SK-N-MC (cell line): ENCODE measurements at places on chromosomes 3 and 15.

- DNase-seq: no peak
Observed at GRCh38 chr15:100140527-100141308, 201.1 kb downstream of the ADAMTS17 start.

DNA sequence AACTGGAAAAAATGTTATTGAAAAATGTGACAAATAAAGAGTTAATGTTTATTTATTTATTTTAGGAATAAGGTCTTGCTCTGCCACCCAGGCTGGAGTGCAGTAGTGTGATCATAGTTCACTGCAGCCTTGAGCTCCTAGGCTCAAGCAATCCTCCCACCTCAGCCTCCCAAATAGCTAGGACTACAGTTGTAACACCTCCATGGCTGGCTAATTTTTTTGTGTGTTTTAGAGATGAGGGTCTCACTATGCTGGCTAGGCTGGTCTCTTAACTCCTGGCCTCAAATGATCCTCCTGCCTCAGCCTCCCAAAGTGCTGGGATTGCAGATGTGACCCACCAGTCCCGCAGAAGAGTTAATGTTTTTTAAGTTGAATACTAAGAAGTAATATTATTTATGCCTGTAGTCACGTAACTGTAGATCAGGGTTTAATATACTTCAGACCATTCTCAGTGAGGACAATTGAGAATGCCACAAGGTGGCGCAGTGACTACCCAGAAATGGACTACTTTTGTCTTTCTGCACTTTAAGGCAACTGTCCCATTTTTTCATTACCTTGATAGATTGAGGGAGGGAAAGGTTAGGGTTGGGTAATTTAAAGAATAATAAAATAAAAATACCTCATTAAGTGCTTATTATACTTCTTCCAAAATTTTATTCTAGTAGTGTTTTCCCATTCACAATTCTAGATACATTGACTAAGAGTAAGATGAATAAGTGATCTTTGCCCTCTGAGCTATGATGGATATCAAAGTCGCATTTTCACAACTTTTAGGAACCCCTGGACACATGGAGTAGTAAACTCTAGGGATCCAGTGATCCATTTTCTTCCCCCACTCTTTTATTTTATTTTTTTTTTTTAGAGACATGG, 6.0 kb downstream of the MUC13 start:
- DNase-seq: peak; percentile 72

DNA sequence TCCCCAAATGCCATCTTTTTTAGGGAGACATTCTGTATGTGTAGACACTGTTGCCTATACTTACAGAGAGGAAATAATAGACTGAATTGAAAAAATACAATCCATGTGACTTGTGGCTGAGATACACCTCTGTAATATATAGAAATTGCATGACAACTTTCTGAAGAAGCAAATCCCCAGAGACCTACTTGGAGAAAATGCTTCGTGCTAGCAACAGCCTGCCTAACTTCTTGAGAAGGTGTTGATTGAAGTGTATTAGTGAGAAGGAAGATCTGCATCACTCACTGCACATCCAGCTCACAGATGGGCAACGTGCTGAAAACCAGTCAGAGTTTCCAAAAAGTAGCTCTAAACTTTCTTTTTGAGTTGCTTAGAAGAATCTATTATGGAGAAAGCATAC, 404.1 kb downstream of the EPHB1 start:
- no peak for DNase-seq

GRCh38 chr15:34808016-34808415, 12.7 kb upstream of the ACTC1 start:
- no peak for DNase-seq

DNA sequence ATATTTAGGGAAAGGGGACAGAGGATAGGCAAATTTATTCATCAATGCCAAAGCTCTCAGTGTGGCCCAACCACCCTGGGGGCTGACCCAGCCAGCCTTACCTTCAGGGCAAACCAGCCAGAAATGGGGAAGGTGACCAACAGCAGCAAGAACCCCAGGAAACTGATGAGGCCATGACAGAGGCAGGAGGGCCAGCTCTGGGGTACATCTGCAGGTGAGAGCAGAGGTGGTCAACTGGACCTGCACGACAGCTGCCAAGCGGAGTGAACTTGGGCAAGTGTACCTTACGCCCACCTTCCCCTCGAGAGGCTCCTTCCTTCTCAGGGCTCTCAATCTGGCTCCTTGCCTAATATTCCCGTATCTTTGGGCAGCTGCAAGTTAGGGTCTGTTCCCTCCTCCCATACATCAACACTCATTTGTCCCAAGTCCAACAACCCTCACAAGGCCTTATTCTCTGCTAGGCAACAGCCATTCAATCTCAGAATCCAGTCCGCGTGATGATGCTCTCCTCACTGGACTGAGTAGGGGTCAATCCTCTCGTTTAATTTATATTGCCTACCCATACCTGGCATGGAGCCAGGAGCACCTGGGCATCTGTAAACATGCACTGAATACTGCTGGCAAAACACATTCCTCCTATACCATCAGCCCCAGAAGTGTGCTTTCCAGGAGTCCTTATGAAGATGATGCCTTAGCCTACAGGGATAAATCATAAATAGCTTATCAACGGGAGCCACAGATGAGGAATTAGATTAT, 1.7 kb downstream of the STOML1 start:
- DNase-seq: no peak

GRCh38 chr3:97257942-97258697, 443.7 kb downstream of the EPHA6 start:
- DNase-seq: no peak

DNA sequence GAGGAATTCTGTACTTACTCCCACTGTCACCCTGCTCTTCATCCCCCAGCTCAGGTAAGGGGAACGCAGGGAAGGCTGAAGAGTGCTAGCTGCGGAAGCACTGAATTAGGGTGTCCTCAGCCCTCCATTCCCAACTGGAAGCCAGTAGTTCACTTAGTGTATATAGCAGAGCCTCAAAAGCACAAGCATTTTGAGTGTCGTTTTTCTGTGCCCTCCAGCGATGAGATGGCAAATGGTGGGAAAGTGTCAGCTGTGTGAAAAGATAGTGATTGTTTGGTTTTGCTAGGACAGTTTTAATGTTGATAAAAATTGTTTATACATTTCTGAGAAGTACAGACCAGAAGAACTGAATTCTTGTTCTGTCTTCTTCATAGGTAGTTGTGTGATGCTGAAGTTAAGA, 10.8 kb downstream of the MRPS22 start:
- DNase-seq: no peak

GRCh38 chr3:59595830-59596229, 546.0 kb upstream of the CFAP20DC start:
- DNase-seq: no peak

DNA sequence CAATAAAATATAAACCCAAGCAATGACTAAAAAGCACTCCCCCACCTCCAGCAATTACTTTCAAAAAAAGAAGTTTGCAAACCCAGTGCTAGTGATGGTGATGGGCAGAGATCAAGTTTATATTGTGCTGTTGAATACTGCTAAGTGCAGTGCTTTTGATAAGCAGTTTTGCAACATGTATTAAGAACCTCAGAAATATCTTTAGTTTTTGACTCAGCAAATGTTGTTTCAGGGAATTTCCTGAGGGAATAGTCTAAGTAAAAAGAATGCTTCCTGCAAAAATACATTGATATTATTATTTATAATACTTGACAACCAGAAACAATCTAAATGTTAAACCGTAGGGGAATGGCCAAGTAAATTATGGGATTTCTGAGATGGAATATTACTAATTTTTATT, 69.3 kb downstream of the ADAMTSL3 start:
- peak; percentile 30 for DNase-seq

GRCh38 chr3:9205345-9206143, 43.9 kb downstream of the SRGAP3 start:
- no peak for DNase-seq

GRCh38 chr3:81799403-81799802, 38.0 kb upstream of the GBE1 start:
- DNase-seq: no peak

- DNase-seq: no peak
Observed at GRCh38 chr3:107661447-107662123, 138.8 kb downstream of the BBX start.

GRCh38 chr3:117892431-117892841, 1142.2 kb downstream of the IGSF11 start:
- no peak for DNase-seq
